ENCODE measurements at places on chromosomes 7 and 10. TPM values are rescaled to one million over a fixed set of nuclear protein-coding genes. Genes with fewer than 3 reads are reported as not detected.

The CASP7 gene
- polyA plus RNA-seq, result 15.8 TPM

The PNLIPRP2 gene
- polyA plus RNA-seq, result not detected

The SVIL gene
- polyA plus RNA-seq, result 265 TPM

- DNase-seq, result no peak
Measured at GRCh38 chr10:70905071-70906021, 17.0 kb upstream of the PCBD1 start.

DNA sequence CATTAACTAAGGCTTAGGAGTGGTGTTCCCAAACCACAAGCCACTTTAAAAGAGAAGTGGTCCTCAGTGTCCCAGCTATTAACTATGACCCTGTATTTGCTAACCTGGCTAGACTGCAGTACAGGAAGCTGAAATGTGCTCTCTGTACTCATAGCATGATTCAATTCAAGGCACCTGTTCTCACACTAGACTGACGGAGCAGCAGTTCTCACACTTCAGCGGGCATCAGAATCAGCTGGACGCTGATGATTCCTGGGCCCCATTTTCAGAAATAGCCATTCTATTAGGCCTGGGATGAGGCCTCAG lies 24.5 kb upstream of the MSRB2 start:
- DNase-seq, result no peak

DNA sequence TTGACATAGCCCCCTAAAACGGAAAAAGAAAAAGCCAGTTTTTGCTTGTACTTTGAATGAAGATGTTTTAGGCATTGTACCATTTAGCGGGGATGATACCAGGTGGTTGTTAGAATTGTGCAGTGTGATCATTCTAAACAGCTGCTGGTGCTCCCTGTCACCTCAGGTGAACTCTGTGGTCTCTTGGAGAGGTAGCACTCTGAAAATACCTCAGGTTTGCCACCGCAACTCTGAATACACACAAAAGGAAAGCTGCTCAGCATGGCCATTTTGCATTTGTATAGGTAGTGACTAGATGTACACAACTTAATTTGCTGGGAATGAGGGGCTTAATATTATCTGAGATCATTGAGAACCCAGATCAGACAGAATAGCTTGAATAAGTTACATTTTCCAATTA lies 52.6 kb downstream of the PLEKHA8 start:
- DNase-seq, result no peak

- no peak for DNase-seq
Measured at GRCh38 chr10:44325157-44325556, 59.7 kb downstream of the CXCL12 start.

DNA sequence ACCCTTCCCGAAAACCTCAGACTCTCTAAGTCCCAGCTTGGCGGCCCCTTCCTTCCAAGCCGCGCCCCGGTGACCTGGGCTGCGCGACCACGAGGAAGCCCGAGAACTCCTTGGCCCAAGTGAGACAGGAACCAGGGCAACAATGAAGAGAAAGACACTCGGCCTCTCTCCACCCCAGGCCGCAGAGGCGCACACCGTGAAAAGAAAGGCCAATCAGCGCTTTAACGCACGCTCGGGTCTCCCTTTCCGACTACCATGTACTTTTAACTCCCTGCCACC lies 166.4 kb upstream of the PPP1R3A start:
- DNase-seq, result no peak

- DNase-seq, result no peak
Measured at GRCh38 chr10:77176232-77176631, 461.4 kb downstream of the KCNMA1 start.
